ENCODE measurements at places on chromosomes 7 and 10.

- no peak for DNase-seq
Observed at GRCh38 chr10:97099089-97099488, 86.7 kb downstream of the SLIT1 start.

DNA sequence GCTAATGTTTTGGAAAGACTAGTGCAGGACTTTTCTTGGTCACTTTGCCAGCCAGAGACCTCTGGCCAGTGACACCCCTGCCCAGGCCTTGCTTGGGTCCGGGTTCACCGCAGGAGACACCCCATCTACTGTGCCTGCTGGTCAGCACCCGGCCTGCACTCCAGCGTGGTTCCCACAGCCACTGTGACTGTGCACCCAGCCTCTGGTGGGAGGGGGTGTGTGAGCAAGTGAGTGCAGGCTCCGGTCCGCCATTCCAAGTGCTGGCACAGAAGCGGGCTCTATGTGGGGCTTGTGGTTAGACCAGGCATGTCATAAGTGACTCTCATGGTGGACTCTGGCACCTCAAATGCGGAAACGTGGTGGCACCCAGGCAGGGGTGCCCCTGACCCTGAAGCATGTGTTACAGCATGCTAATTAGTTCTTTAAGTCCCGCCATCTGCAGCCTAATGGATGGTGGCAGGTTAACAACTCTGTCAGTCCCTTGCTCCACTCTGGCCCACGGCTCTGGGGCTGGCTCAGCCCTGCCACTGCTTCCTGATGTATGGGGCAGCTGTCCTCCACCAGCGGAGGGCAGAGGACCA lies 311.9 kb upstream of the HGF start:
- DNase-seq, result no peak

- no peak for DNase-seq
Observed at GRCh38 chr10:123204127-123204461, 49.9 kb downstream of the BUB3 start.

GRCh38 chr7:98815313-98815712 lies 54.5 kb downstream of the TMEM130 start:
- DNase-seq, result no peak

DNA sequence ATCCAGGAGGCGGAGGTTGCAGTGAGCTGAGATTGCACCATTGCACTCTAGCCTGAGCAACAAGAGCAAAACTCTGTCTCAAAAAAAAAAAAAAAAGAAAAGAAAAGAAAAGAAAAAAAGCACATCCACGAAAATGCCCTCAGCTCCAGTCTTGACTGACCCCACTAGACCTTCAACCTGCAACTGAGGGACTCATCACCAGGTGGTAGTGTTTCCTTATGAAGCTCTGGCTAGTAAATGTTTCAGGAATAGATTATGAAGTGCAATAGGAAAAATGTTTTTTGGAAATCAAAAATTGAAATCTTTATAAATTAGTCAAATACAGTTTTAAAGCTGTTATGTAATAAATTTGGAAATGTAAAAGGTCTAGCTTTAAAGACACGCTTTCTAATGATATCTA lies 22.4 kb downstream of the TLL2 start:
- no peak for DNase-seq

DNA sequence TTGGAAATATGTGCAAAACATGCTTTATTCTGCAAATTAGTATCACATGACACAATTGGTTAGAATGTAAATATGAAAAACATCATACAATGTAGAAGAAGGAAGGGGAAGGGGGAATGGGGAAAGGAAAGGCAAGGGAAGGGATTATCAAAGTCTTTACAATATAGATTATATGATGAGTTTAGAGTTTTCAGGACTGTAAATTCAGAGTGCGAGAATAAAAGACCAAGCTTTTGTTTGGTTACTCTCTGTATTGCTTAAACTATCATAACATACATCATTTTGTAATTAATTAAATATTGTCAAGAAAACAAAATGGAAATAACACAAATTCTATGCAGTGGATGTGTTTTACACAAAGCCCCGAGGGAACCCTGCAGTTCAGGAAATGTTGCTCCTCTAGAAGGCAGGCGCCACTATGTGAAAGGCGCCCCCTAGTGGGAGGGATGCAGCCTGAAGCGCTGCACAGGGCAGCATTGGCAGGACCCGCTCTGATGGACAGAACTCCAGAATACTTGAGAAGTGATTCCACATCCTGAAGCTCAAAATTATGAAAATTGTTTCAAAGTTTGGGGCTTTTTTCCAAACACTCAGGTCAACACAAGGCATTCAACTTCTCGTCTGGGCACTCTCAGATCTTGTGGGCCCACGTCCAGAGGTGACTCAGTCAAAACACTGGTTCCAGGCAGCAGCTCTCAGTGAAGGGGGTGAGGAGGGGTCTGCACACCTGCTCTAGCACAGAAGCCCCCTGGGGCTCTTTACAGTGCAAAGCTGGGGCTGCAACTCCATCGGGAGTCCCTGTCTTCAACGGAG lies 31.6 kb upstream of the TMEM254 start:
- peak; percentile 44 for DNase-seq

DNA sequence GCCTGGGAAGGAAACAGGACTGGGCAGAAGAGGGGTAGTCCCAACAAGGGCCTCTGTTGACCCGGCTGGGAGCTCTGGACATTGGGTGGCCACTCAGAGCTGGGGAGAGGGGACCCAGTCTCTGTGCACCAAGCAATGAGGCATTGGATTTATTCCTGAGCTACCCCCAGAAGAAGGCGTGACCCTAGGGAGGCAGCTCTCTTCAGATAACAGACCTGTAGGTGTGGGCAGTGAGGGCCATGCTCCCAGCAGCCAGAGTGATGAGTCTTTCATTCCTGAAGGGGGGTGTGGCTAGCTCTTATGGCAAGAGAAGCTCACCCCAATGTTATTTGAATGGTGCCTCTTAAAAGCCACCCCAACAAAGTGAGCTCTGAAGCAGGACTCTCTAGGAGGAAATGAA lies 20.4 kb downstream of the TEX36 start:
- DNase-seq, result no peak

GRCh38 chr10:113978802-113979201 lies 64.9 kb upstream of the ADRB1 start:
- DNase-seq, result no peak

DNA sequence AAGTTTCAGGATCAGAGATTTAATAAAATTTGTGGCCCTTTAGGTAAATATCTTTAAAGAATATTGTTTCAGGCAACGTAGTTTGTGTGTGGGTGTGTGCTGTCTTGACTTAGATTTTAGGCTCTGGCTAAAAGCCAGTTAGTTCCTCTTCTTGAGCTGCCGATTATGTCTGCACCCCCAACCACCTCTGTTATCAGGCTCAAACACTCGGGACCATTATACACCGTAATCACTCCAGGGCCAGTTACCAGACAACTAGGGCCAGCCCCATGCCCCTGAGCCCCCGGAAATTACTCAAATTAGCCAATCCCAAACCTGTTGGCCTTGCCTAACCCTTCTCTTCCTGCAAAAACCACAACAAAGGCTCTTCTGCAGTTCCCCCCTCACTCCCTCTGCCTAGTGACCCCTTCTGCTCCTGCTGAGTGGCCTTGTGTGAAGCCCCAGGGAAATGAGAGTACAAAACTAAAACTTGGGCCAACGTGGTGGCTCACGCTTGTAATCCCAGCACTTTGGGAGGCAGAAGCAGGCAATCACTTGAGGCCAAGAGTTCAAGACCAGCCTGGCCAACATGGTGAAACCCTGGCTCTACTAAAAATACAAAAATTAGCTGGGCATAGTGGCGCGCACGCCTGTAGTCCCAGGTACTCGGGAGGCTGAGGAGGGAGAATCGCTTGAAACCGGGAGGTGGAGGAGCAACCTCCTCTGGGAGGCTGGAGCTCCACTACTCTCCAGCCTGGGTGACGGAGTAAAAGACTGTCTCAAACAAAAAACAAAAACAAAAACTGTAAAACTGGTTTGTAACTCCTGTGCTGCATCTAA lies 9.2 kb upstream of the HNRNPF start:
- peak; percentile 53 for DNase-seq

DNA sequence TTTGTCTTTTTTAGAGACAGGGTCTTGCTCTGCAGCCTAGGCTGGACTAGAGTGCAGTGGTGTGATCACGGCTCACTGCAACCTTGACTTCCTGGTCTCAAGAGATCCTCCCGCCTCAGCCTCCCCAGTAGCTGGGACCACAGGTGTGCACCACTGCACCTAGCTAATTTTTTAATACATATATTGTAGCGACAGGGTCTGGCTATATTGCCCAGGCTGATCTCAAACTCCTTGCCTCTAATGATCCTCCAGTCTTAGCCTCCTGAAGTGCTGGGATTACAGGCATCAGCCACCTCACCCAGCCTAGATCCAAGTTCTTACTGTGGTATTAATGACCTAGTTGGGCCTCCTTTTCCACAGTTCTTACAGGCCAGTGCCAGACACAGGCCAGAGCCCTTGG lies 11.7 kb upstream of the SERPINE1 start:
- DNase-seq, result no peak

DNA sequence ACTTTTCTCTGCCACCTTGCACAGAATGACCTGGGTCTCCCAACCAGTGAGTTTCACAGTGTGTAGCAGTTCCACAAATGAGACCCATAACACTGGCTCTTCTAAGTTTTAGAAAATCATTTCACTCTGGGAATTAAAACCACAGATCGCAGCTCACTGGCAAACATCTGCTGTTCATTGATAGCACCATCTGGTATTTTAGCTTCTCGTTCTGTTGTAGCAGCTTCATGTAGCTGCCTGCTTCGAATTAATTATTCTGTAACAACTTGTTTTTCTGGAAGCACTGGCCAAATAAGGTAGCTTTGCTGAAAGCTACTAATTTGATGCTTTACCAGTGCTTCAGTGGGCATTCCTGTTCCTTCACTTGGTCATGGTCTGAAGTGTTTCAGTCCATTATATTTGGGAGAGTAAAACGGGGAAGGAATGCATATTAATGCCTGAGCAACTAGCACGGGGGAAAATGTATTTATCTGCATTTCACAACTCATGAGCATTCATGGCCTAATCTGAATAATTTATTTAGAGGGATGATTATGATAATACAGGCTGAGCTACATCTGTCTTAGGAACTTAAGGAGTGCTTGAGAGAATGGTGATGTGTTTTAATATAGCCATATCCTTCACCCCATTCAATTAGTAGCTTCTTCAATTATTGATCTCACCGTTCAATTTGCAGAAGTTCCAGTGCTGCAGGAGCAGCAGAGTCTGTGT lies 447.4 kb downstream of the XPNPEP1 start:
- DNase-seq, result no peak

DNA sequence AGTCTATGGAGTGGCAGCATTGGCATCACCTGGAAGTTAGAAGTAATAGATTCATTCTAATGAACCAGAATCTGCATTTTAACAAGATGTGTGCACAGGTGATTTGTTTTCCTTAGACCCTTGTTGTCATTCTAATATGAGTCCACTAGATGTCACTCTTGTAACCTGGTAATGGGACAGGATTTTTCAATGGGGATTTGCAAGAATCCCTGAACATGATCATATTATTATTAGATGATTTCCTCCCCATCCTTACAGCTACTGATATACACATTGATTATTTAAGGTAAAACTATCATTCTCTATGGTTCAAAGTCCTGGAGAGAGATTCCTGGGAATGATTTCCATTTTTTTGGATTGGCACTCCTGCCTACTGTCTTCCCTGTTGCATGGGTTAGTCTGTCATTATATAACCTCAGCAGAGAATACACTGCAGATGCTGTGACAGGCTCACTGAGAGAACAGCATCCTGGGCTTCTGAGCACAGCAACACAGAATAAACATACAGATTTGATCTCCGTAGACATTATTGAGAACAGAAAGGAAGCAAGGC lies 194.9 kb downstream of the SUGCT start:
- no peak for DNase-seq

GRCh38 chr7:74183653-74184450 lies 9.7 kb downstream of the EIF4H start:
- DNase-seq, result no peak

DNA sequence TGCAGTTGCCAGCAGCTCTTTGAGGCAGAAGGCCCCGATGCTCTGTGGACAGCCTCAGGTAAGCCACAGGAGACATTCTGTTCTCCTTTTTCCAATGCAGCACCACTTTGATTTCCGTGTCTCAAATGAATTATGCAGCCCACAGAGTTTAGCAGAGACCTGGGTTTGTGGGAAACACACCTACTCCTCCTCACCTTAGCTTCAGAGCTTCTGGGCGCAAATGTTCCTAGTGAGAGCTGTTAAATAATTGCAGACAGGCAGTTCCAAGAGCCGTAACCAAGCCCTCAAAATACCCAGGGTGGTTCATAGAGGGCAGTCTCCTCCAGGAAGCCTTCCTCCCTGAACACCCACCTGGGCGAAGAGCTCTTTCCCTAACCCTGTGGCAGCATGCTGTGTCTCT lies 69.2 kb upstream of the AGK start:
- DNase-seq, result no peak

DNA sequence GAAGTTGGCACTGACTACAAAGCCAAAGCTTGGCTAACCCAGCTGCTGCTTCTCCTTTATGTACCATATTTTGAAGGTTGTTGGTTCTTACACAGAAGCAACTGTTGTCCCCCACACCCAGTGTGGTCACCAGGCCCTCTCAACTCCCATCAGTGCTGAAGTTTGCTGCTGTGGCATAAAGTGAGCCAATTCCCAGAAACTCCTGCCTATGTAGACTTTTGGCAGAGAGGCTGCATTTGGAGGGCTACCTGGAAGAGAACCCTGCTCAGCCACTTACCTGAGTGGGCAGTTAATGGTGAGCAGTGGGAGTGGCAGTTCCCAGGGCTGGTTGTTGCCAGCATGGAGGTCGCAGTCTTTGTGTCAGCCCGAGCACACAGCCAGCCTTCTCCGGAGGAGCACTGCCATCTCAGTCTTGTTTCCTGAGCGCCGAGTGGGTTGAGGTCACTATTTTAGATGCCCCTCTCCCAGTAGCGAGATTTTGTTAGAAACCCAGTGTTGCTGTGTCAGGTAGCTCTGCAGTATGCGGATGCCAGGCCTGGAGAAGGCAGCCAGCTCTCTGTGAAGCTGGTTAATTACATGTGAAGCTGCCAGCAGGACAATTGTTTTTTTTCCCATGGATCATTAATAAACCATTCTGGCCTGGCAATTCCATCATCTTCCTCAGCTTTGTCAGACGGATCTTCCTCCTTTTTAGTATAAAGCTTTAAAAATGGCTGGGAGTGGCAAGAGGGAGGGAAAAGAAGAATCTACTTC lies 24.5 kb downstream of the LRRC4 start:
- DNase-seq, result no peak

DNA sequence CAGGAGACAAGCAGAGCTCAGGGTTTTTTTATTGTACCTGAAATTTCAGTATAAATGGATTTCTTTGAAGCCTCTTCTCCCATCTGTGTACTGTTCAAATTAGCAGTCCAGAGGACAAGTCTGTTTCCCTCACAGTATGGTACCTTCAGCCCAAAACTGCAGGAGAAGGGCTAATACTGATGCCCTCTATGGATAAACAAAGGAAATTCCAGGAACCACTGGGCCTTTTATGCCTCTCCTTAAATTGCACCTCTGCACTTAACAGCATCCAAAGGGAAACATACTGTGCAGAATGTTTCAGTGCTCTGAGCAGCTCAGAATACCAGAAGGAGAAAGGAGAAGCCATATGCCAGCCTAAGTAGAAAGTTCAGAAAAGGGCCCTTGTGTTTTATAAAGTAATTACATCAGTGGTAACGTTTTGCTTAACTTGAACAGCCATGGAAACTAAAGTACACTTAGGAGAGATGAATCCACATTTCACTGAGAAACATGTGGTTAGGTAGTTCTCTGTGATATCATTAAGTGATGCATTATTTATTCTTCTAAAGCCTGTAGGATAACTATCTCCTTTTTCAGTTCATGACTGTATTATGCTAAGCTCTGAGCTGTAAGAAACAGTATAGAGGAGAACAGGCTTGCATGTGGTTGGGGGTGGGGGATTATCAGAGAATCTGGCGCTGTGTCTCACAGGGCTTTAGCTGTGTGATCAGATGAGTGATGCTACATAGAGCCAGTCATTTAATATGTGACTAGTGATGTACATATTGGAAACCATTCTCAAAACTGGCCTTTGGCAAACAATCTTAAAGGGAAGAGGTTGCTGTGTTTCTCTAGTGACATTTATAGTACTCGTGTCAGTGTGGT lies 111.3 kb downstream of the POU6F2 start:
- DNase-seq, result no peak

All from stimulated activated CD8-positive, alpha-beta memory T cell treated with anti-CD3 and anti-CD28 coated beads, Interleukin-15, amount 100 ng/mL, for 48 hours (primary cell).